Hematopoietic multipotent progenitor cell treated with erythropoietin and hydrocortisone succinate and interleukin-3 and kit ligand, for 6 days (in vitro differentiated cells): ENCODE measurements at places on chromosomes 2 and 18.

DNA sequence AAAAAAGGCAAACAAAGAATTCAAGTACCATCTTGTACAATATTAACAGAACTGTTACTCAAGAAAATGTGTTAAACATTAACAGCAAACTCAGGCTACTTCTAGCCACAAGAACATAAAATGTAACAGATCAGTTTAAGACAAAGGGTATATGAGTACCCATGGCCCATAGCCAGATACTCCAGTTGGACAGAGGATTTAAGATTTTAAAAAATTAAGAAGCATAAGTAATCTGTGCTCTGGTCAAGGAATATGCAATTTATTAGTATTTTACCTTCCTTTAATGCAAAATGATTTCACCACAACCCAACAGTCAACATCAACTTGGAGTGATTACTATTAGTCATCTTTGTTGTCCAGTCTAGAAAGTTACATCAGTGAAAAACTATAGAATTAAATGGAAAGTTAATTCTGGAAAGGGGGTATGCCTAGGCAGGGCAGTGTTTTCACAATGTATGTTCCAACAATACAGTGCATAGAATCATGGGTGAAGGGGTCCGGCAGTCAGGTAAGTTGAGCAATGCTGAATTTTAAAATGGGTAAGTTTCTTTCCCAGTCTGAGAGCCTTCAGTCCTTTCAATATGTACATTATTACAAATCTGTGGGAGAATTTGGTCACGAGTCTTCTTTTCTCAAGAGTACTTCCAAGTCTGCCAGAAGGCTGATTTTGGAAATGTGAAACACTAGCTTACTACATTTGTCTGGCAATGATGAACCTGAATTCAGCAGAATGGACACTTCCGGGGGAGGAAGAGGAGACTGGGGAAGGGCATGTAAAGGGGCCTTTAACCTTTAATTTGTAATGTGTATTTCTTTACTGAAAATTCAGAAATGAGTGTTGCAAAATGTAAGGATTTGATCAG lies 34.5 kb downstream of the SFT2D3 start:
- DNase-seq: no peak

GRCh38 chr2:130872741-130873125 lies 36.0 kb downstream of the ARHGEF4 start:
- no peak for DNase-seq

DNA sequence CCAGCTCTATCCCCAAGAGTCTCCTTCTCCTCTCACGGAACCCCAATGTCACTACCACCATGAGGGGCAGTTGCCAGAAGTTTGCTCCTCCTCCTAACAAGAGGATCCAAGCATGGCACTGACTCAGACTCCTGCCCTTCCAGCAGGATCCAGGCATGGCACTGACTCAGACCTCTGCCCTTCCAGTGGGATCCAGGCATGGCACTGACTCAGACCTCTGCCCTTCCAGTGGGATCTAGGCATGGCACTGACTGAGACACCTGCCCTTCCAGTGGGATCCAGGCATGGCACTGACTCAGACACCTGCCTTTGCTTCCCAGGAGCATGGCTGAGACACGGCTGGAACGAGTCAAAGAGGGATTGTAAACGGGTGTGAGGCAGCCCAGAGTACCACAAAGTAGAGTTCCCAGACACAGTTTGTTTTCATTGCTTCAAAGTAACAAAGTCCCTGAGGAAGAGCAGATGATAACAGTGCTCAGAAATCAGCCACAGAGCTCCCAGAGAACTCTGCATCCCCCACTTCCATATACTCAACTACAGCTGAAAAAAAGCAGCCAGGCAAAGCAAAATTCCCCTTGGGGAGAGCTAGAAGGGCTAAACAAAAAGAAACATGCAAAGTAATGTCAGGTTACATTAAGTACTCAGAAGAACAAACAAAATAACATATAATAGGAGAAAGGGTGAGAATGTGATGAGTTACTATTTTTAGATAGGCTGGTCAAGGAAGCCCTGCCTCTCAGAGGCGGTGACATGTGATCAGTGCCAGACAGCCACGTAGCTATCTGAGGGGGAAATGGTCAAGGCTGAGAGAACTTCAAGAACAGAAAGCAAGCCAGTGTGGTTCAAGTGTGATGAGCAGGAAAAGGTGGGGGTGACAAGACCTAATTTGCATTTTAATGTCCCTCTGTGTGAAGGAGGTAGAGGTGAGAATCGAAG lies 3.0 kb downstream of the BUB1 start:
- peak; percentile 56 for DNase-seq

GRCh38 chr2:228793116-228793515 lies 478.0 kb downstream of the PID1 start:
- no peak for DNase-seq

GRCh38 chr2:226601881-226602662 lies 197.5 kb downstream of the IRS1 start:
- DNase-seq: no peak

- DNase-seq: peak; percentile 64
These were observed 11.1 kb downstream of the DHRS9 start for GRCh38 chr2:169080250-169081069.

GRCh38 chr2:14773696-14774095 lies 141.2 kb downstream of the LRATD1 start:
- DNase-seq: no peak

DNA sequence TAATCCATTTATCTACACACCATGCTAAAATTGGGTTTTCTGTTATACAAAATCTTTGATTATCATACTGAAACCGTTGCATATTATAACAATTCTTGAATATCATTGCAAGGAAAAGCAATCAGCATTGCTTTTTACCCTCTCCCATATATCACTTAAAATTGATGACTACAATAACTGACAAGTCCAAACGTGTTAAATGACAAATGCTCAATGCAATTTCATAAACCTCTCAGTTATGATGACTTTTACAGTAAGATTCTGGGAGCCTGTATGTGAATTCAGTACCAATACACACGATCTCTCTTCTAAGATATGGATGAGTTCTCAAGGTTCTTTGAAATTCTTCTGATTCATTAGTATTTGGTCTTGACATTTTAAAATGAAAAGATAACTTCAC lies 368.5 kb upstream of the TRIB2 start:
- DNase-seq: no peak

GRCh38 chr2:136809998-136810397 lies 44.7 kb downstream of the THSD7B start:
- DNase-seq: no peak

- no peak for DNase-seq
These were observed 22.5 kb downstream of the PASK start for GRCh38 chr2:241126771-241127202.

DNA sequence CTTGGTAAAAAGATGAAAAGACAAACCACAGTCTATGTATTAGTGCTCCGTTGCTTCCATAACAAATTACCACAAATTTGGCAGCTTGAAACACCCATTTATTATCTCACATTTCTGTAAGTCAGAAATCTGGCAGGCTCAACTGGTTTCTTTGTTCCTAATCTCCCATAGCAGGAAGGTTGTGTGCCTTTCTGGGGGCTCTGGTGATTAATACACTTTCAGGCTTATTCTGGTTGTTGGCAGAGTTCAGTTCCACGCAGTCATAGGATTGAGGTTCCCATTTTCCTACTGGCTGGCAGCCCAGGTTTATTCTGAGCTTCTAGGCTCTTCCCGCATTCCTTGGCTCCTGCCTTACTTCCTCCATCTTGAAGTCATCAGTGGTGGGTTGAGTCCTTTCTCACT lies 189.3 kb downstream of the ANAPC1 start:
- peak; percentile 79 for DNase-seq

GRCh38 chr2:36403675-36404230 lies 48.2 kb downstream of the CRIM1 start:
- DNase-seq: peak; percentile 23

GRCh38 chr2:18551623-18552022 lies 8.8 kb downstream of the RDH14 start:
- DNase-seq: no peak

- no peak for DNase-seq
These were observed 247.8 kb upstream of the CWC22 start for GRCh38 chr2:180254872-180255271.

GRCh38 chr2:207503234-207503633 lies 26.5 kb upstream of the CREB1 start:
- DNase-seq: peak; percentile 61

DNA sequence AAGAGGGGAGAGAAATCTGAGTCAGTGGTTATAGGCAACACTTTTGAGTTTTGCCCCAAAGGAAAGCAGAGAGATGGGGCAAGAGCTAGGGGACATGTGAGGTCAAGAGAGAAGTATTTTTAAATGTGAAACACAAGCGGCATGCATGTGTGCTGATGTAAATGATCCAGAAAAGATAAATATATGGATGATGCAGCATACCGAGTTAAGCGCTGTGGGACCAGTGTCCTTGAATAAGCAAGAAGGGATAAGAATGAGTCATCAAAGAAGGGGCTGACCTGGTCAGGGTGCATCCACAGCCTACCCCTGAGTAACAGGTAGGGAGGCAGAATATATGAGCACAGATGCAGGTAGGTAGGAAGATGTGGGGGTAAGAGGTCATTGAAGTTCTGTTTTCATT lies 180.9 kb downstream of the TRABD2A start:
- no peak for DNase-seq

DNA sequence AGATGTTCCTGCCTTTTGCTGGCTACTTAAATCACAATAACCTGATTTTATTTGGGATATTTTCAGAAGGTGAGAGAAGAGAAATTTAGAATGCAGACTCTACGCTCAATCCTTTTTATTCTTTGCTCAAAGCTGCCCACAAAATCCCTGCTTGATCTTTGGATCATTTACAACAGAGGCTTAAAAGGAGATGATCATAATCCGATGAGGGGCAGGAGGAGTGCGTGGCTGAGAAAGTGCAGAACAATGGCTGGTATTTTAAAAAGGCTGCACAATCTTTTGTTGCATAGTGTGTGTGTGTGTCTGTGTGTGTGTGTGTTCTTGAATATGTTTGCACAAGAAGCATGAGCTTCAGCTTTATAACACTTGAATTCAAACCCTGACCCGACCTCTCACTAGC lies 256.3 kb upstream of the MYT1L start:
- DNase-seq: no peak

DNA sequence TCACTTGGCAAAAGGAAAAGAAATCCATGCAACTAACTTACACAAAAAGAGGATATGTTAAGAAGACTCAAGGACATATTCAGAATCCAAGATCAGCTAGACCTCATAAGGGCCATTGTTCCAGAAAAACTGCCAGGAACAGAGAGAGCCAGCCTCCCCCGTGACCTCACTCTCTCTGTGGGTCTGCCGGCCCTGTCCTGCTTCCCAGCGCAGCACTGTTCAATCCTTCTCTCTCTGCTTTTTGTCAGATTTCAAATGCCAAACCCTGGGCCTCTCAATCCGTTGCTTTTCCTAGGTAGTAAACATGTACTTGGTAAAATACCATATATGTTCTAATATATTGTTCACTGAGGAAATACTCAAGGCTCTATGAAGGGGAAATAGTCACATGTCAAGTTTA lies 40.0 kb upstream of the ACKR3 start:
- no peak for DNase-seq
